ENCODE measurements at places on chromosomes 11 and 22. TPM values are rescaled to one million over a fixed set of nuclear protein-coding genes. Genes with fewer than 3 reads are reported as not detected.

The MS4A15 gene
- not detected for total RNA-seq

The RFPL3 gene
- not detected for total RNA-seq

The DEFB131B gene
- not detected for total RNA-seq

The ARHGAP20 gene
- total RNA-seq: 3.4 TPM

The CD3D gene
- 13.8 TPM for total RNA-seq

The RRAS2 gene
- 32.7 TPM for total RNA-seq

The LSP1 gene
- total RNA-seq: 32.7 TPM

- DNase-seq: no peak
These were observed 7.2 kb upstream of the NIPSNAP1 start for GRCh38 chr22:29587938-29588699.

DNA sequence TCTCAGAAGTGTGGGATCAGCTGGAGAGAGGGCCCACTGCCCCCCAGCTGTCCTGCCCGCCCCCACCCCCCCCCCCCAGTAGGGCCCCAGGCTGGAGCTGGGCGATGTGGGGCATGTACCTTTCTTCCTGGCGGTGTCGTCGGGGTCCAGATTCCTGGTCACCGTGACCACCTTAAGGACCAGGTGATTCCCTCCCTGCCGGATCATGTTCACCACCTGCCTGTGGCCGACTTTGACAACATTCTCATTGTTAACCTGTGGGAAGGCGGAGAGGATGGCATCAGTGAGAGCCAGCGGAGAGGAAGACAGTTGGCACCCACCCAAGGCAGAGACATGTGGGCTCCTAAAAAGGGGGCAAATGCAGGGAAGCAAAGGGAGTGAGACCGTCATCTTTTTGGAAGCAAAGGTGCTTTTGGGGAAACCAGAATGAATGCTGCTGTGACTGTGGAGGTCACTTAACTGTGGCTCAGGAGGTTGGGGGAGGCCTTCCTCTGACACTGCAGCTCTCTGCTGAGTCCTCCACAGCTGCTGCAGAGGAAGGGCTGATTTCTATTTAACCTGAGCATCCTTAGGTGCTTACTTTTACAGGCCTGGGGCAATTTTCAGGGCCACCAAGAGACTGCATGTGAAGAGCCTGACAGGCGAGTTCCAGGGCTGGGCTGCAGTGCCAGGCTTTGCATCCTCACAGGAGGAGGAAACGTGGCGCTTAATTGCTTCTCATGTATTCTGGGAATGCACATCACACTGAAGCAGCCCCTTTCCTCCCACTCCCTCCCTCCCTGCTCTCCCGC, 104.5 kb downstream of the CTTN start:
- DNase-seq: no peak

DNA sequence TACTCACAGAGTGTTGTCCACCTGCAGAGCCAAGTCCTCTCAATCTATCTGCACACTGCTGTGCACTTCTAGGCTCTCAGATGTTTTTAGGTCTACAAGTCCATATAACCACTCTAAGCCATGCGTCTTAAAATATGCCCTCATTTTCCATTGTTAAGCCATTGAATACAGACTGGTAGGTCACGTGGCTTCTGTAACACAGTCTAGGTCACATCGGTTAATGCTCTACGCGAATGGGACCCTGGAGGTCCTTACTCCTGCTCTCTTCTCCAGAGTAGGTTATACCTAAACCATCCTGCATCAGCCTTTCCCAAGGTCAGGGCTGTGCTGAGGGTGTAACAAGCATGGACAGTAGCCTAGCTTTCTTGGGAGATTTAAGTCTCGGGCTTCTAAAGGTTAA, 819 bp downstream of the JAML start:
- no peak for DNase-seq

DNA sequence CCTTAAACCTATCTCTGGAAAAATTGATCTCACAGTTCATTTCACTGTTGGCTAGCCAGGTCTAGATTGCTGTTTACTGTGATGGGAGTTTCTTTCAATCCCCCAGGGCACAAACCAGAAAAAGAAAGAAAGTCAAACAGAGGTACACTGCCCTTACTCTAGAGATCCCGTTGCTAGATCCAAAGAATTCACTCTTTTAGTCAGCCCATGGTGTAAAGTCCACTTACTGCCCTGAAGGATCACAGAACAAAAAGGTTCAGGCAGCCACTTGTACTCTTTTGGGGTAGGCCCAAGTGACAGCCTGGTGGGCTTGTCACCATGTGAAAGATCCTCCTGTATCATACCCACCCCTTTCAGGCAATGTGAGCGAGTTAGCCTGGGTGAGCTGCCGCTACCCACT, 162.6 kb upstream of the CCDC179 start:
- no peak for DNase-seq

- DNase-seq: no peak
These were observed 198.8 kb upstream of the KIRREL3 start for GRCh38 chr11:127199306-127199801.

DNA sequence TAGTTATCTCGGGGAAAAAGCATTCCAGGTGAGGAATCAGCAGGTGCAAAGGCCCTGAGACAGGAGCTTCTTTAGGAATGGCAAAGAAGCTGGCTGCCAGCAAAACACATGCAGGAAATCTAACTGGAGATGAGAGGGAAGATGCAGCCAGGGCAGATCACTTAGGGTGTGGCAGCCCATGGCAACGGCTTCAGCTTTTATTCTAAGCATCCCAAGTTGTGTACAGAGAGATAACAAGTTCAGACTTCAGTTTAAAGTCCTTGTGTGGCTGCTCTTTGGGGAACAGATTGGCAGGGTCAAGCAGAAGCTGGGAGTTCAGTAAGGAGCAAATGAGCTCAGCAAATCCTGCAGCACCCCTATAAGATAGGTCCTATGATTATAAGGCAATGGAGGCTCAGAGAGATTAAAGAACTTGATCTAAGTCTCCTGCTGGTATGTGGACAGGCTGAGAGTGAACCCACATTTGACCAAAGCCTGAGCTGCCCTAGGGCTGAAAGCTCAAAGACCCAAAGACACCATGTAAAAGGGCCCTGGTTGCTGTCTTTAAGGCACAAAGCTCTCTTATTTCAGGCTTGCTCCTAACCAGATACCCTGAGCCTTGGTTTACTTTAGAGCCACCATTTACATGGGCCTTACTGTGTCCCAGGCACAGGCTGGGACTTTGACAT, 466.8 kb downstream of the SOX6 start:
- DNase-seq: no peak

- no peak for DNase-seq
These were observed 404.5 kb downstream of the ETS1 start for GRCh38 chr11:128182844-128183243.

DNA sequence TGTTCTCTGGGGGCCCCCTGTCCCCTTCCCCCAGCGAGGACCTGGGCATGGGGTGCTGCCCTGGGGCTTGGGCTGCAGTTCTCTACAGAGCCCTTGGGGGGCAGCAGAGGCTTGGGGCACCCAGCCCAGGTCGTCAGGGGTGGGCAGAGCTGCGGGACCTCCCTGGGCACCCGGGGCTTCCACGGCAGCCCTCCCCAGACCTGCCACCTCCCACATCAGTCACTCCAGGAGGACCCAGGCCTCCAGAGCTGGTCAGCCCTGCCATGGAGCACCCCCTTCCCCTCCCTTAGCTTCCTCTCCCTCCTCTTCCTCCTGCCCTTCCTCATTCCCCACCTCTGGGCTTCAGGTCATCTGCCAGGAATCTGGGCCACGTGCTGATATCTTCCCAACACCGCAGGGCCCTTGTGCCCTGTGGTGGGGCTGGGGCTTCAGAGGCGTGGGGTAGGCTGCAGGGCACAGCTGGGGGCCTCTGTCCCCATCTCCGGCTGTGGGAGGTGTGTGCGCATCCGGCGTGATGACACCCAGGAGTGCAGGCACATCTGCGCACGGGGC, 5.8 kb downstream of the TSPAN4 start:
- no peak for DNase-seq

DNA sequence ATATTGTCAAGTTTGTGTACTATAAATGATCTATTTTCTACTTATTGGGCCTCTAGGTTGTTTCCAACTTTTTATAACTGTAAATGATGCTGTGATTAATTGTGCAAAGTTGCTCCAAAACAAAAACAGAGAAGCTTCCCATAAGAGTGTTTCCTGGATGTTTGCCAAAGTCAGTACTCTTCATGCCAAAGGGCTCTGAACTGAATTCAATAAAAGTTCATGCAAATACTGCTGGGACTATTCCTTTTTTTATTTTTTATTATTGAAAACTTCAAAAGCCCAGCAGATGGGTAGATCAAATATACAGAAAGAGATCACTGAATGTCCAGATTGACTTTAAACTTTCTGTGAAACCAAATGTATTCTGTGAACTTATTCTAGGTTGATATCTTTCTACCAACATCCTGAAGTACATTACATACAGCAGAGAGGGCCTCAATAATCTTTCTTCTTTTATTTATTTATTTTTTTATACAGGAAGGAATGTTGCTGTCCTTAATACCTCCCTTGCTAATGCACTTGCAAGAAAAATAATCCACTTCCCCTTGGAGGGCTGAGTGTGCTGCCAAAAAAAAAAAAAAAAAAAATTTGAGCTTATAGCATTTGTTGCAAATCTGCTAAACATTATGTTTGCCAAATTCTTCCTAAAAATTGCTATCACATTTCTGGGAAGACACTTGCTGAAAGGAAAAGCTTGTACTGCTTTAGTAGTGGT, 53.0 kb downstream of the CTSC start:
- no peak for DNase-seq

DNA sequence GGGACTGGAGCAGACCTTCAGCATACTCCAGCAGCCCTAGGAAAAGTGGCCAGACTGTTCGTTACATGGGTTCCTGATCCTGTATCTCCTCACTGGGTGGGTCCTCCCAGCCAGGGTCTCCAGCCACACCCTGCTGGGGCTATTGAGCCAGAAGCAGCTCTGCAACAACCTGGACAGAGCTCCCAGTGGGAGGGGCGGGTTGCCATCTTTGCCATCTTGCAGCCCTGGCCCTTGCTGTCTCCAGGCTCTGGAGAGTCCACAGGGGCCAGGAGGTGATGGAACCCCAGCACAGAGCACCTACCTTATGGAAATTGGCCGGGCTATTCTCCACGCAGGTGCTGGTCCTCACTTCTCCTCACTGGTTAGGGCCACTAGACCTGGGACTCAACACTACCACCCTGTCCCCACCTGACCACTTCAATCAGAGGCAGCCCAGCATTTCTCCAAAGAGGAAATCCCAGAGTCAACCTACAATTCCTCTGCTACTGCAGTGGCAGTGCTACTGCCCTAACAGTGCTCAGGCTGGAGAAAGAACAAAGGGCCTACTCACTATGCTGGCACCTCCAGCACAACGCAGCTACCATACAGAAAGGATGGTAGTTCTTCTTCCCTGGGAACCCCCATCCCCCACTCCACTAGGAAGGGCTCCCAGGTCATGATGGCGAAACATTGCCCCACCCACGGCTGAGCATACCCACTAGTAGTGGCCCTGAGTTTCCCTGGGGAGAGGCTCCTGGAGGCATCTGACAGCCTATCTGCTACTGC, 290.2 kb upstream of the NCAM1 start:
- DNase-seq: no peak

- DNase-seq: no peak
These were observed 36.5 kb downstream of the MS4A2 start for GRCh38 chr11:60124802-60125432.

DNA sequence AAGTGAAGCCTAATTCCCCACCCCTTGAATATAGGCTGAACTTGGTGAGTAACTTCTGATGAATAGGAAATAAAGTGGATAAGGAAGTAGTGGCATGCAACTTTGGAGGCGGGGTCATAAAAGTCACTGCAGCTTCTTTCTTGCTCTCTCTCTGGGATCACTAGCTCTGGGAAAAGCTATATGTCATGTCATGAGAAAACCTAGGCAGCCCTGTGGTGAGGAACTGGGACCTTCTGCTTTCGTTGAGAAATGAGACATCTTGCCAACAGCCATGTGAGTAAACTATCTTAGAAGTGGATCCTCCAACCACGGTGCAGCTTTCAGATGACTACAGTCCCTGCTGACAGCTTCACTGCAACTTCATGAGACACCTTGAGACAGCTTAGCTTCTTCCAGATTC, 15.7 kb downstream of the ZNF214 start:
- DNase-seq: no peak

GRCh38 chr11:554428-555226, 5.9 kb downstream of the LMNTD2 start:
- no peak for DNase-seq

DNA sequence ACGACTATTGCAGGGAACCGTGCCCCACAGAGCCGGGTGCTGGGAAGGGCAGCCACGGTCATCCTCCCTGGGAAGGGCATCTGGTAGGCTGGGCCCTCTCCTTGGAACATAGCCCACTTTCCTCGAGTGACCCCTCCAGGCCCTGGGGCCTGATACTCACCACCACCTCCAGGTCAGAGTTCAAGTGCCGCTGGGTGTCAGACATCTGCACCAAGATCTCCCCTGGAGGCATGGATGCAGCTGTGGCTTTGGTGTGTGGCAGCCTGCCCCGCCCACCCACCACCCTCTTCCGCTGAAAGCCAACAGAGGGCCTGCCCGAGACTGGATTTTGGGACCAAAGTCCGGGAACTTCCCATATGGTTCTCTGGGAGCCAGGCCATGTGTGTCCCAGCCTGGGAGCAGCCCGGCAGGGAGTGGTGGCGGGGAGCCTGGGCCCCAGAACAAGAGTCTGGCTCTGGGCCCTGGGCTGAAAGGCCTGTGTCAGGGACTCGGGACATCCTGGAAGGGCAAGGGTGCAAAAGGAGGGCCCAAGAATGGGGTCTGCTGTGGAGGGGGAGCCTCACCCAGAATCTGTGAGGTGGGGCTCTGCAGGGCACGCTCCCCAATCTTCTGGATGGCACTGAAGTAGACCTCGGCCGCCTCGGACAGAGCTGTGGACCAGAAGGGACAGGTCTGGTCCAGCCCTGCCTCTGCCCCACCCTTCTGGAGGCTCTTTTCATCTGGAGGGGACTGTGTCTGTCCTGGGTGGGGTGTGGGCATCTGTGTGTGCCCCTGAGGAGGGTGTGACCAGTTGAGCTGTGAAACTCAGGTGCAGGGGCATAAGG, 2.6 kb downstream of the BAIAP2L2 start:
- no peak for DNase-seq

DNA sequence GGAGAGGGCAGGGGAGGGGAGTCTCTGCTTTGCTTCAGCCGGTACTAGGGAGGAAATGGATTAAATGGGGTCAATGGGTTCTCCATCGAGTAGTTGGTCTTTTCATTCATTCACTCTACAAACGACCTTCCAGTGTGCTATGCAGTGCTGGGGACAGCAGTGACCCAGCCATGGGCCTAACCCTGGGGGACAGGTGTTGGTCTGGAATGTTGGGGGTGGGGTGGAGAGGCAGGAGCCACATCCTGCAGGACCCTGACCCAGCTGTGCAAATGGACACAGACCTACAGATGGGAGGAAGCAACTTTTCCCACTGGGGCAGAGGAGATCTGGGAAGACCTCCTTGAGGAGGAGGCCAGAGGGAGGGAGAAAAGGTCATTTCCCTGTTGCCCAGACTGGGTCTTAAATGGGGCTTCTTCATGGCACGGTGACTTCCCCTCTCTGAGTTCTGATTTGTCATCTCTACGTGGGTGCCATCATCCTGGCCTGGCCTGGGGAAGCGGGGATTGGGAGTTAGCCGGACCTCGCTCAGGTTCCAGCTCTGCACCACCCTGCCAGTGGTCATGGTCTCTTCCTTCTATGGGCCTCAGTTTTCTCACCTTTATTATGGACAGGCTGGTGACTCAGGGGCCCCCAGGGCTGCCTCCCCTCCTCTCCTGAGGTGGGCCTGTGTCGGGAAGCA, 2.0 kb downstream of the CYTH4 start:
- DNase-seq: no peak

- no peak for DNase-seq
These were observed 51.6 kb upstream of the APOA1 start for GRCh38 chr11:116888884-116889549.

- DNase-seq: no peak
These were observed 17.5 kb downstream of the OR9G1 start for GRCh38 chr11:56716379-56716854.

Measured in vagina (tissue), 2 donors.